HepG2 (cell line): ENCODE measurements at places on chromosomes 4 and X.

DNA sequence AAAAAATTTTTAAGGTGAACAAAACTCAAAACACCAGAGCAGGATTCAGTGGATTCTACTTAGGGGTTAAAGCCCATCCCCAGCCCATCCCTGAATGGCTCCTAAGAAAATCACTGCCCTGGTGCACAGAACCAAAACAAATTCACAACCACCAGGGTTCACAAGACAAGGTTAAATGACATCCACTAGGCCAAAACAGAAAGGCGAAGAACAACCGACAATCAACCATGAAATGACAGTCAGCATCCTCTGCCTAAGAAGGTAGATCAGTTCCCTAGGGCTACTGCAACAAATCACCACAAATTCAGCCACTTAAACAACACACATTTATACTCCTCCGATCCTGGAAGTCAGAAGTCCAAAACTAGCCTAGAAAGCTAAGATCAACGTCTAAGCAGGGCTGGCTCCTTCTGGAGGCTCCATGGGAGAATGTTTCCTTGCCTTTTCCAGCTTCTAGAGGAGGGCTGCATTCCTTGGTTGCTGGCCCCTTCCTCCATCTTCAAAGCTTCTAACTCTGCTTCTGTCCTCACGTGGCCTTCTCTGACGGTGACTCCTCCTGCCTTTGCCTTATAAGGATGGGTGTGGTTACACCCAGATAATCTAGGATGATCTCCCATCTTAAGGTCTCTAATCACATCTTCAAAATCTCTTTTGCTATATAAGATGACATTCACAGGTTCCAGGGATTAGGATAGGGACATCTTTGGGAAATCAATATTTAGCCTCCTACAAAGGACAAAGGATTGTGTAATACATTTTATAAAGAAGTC lies 1.8 kb downstream of the CCNQ start:
- DNase-seq, result no peak

- no peak for DNase-seq
Measured at GRCh38 chr4:27368781-27369180, 508.1 kb downstream of the STIM2 start.

DNA sequence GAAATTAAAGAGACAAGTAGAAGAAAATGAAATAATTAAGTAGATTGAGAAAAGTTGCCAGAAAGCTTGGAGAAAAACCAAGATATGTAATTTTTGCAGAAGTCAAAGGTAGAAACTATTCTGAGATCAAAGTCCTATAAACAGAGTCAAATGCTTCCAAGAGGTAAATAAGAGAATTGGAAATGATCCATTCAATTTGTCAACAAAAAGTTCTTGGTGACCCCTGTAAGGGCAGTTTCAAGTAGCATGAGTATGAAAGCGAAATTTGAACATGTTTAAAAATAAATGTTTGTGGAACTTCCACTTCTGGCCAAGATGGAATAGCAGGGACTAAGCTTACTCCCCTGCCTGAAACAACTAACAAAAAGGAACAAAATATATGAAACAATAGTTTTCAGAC lies 562.0 kb downstream of the SMARCA1 start:
- DNase-seq, result no peak

DNA sequence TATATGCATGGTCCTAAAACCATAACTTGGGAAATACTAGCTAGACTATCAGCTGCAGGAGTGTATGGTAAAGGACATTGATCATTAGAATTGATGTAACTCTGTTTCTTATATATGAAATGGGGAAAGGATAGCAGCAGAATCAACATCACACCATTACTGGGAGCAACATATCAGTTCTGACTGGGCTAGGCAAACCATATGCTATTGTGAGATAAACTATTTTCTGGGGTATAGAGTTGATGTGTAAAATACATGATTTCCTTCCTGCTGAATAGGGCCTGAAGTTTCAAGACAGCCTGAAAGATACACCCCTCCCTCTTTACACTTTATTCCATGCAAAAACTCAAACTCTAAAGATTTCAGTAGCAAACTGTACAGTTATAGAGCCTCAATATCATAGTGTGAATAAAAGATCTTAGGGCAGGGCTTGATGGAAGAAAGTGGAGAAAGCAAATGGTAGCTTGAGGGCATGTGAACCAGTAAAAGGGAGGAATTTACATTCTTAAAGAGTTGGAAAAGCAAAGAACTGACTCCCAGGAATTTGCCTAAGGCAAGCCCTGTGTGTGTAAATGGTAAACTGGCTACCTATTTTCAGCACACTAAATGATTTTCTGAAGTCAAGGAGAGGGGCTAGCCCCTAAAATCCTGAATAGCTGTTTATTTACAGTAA lies 404.1 kb downstream of the MAPK10 start:
- no peak for DNase-seq

DNA sequence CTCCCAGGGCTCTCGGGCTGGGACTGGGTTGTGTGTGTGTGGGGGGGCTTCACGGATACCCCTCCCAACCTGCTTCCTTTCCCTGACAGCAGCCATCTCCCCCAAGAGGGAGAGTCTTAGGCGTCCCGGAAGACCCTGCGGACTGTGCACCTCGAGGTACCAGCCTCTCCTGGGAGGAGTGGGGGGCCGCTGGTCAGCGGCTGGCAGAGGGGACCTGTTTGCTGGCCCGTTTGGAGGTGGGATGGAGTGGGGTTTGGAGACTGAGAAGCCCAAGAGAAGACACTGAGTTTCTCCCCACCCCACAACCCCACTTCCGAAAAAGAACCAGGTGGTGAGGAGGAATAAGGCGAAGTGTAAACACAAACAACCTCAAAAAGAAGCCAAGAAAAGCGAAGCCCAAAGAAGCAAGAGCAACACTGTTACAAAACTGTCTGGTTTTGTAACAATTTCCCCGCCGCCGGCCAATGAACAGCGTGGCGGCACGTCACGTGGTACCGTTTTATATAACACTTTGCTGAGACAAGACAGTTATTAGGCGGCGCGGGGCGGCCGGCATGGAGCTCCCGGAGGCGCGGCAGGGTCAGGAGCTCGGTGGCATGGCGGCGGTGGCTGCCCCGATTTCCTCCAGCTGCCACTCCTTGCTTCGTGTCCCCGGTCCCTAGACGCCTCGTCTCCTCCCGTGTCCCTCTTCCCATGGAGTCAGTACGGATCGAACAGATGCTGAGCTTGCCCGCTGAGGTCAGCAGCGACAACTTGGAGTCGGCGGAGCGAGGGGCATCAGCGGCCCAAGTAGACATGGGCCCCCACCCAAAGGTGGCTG lies at the start of gene LONRF3:
LONRF3 (plus strand) TSS at position 531 of the 820 bp plus-strand sequence; CDS start at position 694, 163 bp downstream.
- DNase-seq, result peak; percentile 58

DNA sequence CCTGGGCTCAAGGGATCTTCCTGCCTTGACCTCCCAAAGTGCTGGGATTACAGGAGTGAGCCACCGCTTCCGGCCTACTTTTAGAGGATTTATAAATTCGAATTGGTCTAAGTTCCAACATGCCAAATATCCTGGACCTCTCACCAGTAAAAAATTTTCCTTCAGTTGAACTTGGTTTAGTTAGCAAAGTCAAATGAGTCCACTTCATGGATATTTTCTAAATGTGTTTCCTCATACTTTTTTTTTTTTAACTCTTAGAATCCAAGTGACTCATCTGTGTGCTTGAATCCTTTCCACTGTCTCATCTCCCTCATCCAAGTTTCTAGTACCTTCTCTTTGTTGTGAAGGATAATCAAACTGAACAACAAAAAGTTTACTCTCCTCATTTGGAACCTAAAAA lies 49.7 kb downstream of the RBM47 start:
- DNase-seq, result no peak

DNA sequence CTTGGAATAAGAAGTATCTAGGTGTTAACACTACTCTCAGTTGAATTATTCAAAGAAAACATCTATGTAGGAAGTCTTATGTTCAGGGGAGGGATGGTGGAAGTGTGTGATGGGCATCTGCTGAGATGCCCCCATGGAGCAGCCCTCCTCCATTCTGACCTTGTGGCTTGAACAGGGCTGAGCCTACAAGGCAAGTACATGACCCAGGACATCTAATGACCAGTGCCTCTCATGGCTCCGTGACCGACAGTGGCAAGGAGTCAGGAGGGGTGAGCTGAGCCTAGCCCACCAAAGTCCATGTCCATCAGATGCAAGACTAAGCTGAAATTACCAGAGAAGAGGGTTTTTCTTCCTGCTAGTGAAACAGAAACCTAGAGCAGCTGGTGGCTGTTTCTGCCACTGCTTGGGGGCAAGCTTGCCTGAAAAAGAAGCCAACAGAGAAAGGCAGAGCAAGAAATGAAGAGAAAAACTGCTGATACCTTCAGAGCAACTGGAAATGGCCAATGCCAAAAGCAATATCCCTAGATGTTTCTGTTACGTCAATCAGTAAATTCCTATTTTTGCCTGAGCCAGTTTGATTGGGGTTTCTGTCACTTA lies 113.5 kb downstream of the TSPAN5 start:
- no peak for DNase-seq

DNA sequence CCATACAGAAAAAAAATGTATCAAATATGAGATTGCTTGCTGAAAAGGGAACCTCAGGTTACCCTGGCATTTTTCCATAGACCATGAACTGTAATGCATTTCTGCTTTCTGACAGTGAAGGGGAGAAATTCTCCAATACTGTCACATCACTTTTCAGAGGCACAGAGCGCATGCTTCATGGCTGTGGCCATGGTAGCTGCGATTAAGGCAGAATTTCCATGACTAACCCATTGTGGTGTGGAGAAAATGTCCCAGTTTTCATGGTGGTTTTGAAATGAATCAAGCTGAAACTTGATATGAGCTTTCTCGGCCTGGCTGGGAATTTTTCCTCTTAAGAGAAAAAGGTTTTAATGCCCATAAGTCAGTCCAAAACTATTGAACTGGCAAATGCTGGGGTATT lies 39.5 kb upstream of the MAP3K15 start:
- DNase-seq, result no peak

GRCh38 chr4:8719421-8719820 lies 126.9 kb downstream of the CPZ start:
- no peak for DNase-seq

DNA sequence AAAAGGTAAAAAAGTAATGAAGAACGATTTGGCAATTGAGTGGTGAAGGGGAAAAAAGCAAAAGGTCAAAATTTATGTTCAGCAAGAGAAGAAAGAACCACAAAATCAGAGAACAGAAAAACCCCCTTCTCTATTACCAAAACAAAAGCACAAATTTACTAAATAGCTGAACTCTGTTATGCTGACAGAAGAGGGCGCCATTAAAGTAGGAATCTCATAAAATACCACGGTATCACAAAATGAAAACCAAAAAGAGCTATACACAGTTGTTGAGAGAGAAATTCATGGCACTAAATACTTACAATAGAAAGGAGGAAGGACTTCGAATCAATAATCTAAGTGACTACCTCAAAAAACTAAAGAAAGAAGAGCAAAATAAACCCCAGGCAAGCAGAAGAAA lies 69.6 kb upstream of the CXorf66 start:
- DNase-seq, result no peak
